Stimulated activated CD4-positive, alpha-beta T cell treated with anti-CD3 and anti-CD28 coated beads, Interleukin-15, amount 100 ng/mL, for 1 hour (primary cell): ENCODE measurements at places on chromosomes 2 and 18.

DNA sequence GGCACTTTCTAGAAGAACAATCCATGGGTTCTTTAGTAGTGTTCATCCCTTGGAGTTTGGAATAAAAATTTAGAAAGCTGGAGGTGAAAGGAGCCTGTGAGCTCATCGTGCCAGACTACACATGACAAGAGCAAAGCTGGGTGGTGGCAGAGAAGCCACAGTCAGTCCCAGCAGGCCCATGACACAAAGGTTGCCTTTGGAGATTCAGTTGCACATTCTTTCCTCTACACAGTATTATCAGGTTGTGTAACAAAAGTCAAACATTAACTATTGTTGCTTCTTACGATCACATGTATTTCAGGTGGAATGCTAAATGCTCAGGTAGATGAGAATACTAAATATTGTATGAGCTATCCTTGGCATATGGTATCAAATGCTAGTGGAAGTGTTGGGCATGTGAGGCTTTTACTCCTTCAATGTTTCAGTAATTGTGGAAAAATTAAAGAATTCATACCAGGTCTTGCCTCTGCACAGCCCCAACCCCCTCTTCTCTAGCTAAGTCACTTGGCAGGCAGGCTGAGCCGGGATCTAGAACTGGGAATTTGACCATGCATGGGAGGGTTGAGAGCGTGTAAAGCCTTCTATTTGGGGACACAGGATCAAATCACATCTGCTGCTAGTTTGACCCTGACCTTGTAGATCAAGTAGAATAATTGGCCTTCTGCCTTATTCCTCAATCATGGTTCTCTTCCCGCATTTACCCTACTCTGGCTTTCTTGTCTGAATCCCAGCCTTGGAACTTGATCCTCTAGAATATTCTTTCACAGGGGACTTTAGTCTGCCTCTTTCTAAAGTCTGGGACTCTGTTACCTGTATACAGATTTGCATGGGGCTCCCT, 230.9 kb downstream of the GCA start:
- DNase-seq = no peak

DNA sequence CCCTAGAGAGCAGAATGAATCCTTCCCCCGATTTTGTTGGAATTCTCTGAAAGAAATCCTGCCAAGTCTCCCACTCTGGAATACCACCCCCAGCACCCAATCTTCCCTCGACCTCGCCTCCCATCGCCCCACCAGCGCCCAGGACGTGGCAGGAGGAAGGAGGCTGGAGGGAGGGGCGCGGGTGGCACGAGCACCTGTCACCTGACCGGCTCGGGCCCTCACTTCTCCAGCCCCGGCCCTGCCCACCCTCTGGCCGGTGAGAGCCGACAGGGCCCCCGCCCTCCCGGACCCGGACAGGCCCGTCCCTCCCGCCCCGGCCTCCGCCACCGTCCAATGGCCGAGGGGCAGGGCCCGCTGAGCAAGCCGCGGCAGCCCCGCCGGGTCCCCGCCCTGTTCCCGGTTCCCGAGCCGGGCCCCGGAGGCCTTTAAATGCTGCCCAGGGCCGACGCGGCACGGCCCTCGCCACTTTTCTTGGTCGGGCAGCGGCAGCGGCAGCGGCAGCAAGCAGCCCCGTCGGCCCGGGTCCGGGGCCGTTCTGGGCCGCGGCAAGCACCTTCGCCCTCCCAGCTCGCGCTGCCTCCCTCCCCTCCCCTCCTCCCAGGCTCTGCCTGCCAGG, at the start of gene LGALSL:
Gene LGALSL, plus strand, starts transcription at position 393 of the 616 bp plus-strand sequence. CDS start 384 bp downstream, outside the sequence.
- DNase-seq = no peak

DNA sequence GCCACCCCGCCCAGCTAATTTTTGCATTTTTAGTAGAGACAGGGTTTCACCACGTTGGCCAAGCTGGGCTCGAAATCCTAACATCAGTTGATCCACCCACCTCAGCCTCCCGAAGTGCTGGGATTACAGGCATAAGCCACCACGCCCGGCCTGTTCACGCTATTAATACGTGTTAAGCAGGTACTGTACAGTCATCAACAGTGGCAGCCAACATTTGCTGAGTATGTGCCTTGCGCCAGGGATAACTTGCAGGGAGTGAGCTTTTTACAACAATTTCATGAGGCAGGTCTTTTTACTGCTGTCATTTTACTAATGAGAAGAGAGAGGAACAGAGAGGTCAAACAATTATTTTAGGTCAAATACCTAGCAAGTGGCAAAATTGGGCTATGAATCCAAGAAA, 115.2 kb downstream of the AP1S3 start:
- DNase-seq = no peak

GRCh38 chr2:184683911-184684310, 85.6 kb downstream of the ZNF804A start:
- DNase-seq = no peak

GRCh38 chr2:26772064-26773001, 8.2 kb downstream of the SLC35F6 start:
- DNase-seq = no peak

- DNase-seq = no peak
Measured at GRCh38 chr2:44929735-44930273, 11.7 kb upstream of the SIX3 start.

DNA sequence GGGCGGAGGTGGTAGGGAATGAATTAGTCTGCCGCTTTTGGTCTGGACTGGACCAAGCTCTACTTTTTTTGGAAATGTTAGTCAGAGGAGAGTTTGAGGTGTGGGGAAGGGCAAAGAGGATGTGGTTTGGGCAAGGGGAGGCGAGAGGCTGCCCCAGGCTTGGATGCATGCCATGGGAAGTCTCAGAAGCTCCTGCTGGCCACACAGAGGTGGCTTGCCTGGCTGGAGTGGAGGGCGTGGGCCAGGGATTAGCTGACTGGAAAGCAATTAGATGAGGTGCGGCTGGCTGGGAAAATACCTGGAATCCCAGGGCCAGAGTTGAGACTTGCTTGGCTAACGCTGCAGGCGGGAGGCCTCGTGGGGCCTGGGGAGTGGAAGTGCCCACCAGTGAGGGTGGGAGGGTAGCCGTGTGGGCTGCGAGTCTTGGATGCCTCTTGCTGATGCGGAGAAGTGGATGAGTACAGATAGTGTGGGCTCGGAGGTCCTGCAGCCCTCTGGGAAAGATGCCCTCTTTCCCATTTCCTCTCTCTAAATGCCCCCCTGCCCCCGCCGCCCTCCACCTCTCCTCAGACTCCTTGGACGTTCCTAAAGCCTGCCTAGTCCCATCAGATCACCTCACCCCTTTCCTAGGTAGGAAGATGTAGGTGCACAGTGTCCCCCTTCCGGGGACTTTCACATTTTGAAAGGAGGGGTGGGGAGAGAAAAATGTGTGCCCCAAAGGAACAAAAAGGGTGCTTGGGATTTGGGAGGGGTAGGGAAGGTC, 117.6 kb downstream of the SMAD7 start:
- DNase-seq = no peak

DNA sequence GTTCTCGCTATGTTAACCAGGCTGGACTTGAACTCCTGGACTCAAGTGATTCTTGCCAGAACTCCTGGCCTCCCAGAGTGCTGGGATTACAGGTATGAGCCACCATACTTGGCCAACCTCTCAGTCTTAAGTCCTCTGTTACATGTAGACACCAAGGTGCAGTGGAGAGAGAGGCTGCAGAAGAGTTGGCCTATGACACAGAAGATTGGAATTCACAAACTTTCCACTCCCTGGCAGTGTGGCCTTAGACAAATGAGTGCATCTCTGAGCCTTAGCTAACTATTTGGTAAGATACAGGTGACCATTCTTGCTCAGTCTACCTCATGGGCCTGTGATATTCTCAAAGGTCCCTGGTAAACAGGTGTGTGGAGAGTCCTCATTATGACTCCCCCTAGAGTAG, 159.7 kb downstream of the MYCN start:
- DNase-seq = no peak

- no peak for DNase-seq
Measured at GRCh38 chr2:71749671-71750101, 296.3 kb downstream of the DYSF start.

GRCh38 chr2:152409386-152410164, 74.6 kb downstream of the FMNL2 start:
- no peak for DNase-seq

- no peak for DNase-seq
Measured at GRCh38 chr2:106972782-106973181, 86.8 kb upstream of the ST6GAL2 start.

DNA sequence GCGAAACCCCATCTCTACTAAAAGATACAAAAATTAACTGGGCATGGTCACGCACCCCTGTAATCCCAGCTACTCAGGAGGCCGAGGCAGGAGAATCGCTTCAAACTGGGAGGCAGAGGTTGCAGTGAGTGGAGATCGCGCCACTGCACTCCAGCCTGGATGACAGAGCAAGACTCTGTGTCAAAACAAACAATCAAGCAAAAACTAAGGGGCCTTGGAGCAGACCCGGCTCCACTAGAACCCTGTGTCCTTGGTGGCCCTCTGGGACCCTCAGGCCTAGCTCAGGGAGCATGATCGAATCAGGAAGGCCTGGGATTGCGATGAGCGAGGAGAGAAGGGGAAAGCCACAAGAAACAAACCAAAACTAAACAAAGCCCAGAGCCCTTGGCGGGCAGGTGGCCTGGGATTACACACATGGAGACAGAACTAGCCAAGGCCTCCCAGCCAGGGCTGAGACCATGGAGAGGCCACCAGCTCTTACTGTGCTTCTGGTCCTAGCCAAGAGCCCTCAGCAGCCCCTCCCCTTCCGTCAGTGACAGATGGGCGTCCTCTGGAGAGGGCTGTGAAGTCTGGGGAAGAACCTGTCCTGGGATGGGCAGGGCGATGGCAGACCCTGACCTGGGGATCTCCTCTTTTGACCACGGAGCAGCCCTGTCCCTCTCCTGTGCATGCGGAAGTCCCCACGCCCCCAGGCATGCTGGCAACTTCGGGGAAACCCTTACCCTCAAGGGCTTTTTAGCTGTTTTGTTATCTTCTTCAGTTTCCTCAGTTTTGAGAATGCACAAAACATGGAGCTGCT, 27.4 kb upstream of the CATIP start:
- DNase-seq = no peak

DNA sequence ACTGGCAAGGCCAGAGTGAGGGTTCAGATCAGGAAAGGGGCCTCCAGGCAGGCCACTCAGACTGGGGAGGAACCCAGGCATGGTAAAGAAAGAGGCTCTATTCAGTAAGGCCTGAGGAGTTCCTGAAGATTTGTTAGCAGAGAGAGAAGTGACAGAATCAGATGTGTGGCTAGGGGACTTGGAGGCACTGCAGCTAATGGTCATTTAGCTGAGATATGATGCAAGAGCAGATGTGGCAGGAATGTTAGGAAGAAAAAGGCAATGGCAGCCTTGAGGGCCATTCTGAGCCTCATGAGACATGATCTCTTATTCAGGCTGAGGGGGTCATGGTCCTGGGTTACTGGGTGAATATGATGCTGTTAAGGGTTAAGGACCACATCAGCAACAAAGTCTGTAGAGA, 73.4 kb downstream of the CCDC93 start:
- DNase-seq = no peak

DNA sequence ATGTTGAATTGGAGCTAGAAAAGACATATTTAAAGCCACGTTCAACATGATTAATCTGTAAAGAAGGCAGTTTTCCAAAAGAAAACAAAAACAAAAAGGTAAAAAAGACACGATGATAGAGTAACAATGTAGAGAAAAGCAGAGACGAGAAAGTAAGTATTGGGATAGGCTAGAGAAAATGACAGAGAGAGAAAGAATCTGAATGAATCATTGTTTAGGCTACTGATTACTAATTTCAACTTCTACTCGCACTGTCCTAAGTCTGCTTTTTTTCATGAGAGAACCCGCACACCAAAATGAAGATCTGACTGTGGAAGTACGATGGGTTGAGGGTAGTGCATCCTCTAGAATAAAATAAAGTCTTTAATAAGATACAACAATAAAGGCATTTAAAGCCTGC, 1599.2 kb upstream of the TMEFF2 start:
- DNase-seq = no peak

DNA sequence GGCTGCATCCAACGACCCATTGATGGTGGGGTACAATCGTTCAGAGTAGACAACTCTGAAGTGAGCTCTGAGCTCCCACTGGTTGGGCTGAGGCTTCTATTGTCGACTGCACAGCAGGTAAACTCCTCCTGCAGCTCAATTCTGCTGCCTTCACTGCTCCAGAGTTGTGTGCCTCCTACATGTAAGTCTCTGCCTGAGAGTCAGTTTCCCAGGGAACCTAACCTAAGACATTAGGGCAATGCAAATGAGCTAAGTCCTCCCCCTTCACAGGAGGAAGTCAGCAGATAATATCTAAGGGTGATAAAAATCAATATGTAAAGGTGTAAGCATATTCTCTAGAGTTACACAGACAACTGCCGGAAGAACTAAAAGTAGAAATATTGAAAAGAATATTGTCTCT, 22.5 kb upstream of the ACYP2 start:
- DNase-seq = no peak

DNA sequence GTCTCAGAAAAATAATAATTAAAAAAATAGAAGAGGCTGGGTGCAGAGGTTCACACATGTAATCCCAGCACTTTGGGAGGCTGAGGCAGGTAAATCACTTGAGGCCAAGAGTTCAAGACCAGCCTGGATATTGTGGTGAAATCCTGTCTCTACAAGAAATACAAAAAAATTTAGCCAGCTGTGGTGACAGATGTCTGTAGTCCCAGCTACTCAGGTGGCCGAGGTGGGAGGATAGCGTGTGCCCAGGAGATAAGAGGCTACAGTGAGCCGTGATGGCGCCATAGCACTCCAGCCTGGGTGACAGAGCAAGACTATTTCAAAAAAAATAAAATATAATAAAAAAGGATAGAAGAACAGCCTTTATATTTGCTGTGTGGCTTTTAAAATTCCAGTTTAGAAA, 35.9 kb downstream of the SMC6 start:
- DNase-seq = no peak

GRCh38 chr2:217853301-217853881, 149.4 kb downstream of the TNS1 start:
- DNase-seq = no peak

DNA sequence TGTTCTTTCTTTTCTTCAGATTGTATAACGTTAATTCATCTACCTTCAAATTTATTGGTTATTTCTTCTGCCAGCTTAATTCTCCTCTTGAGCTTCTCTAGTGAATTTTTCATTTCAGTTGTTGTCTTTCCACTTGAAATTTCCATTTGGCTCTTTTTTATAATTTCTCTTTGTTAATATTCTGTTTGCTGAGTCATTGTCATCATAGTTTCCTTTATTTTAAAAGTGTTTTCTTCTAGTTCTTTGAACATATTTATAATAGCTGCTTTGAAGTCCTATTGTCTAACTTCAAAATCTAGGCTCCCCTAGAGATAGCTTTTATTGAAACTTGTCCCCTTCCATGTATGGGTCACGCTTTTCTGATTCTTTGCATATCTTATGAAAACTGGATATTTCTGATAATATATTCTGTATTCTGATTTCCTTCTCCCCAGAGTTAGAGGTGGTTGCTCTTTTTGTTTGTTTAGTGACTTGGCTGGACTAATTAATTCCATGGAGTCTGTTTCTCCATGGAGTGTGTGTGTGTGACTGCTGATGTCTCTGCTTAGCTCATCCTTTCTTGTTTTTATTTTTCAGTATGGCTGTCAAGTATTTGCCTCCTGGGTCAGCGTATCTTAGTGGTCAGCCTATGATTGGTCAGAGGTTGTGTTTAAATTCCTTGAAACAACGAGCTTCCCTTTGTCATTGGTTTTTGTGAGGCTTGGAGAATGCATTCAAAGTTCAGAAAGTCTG, 47.6 kb downstream of the DIS3L2 start:
- no peak for DNase-seq
